ENCODE measurements at places on chromosomes 3 and 15.
A peak's percentile ranks its signal among the peaks of the same experiment; 100 is the strongest.

GRCh38 chr15:100032358-100033085, 299.3 kb upstream of the LYSMD4 start:
- no peak for DNase-seq

DNA sequence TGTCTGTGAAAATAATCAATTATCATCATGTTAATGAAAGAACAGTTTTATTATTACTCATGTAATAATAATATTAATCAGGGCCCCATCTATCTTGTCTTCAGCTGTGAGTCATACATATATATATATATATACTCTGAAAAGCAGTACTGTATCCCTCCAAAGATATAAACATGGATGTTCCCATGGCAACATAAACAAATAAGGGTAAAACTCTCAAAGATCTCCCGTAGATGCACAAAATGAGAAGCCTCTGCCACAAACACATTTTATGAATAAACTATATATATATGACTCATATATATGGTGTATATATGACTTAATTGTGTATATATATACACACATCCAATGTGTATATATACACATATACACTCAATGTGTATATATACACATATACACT, 163.8 kb upstream of the ARHGEF26 start:
- DNase-seq: no peak

GRCh38 chr15:41150279-41150678, 34.2 kb upstream of the INO80 start:
- DNase-seq: no peak

- DNase-seq: no peak
Observed at GRCh38 chr15:77824361-77825251, 191.9 kb upstream of the LINGO1 start.

DNA sequence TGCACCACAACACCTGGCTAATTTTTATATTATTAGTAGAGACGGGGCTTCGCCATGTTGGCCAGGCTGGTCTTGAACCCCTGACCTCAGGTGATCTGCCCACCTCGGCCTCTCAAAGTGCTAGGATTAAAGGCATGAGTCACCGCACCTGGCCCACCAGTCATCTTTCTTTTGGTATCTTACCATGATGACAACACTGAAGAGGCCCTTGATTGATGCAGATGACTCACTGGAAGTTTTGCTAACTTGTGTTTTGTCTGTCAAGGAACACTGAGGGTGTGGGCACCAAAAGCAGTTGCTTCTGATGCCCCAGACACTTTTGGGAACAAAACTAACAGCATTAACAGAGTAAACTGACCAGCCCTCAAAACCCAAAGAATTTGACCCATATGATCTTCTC, 88.3 kb downstream of the MYO5A start:
- no peak for DNase-seq

GRCh38 chr3:194866236-194866635, 180.6 kb downstream of the FAM43A start:
- no peak for DNase-seq

DNA sequence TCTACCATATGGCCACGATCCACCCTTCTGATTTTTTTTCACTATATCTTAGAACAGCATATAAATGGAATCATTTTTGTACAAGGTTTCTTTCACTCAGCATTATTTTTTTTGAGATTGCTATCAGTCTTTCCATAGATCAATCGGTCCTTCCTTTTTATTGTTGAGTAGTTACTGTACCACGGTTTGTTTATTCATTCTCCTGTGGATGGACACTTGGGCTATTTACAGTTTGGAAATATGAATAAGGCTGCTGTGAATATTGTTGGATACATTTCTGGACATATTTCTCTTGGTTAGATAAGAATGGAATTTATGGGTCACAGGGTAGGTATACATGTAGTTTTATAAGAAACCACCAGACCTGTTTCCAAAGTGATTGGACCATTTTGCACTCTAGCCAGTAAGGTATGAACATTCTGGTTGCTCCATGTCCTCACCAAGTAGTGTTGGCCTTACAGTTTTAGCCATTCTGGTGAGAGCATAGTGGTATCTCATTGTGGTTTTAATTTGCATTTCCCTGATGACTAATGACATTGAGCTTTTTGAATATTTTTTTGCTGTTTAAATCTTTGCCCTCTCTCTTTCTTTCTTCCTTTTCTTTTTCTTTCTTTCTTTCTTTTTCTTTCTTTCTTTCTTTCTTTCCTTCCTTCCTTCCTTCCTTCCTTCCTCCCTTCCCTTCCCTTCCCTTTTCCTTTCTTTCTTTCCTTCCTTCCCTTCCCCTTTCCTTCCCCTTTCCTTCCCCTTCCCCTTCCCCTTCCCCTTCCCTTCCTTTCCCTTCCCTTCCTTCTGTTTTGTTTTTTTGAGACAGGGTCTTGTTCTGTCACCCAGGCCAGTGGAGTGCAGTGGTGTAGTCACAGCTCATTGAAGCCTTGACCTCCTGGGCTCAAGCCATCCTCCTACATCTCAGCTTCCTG, 49.2 kb downstream of the LRRK1 start:
- no peak for DNase-seq

GRCh38 chr3:150898046-150898754, 7.0 kb downstream of the MINDY4B start:
- no peak for DNase-seq

- DNase-seq: no peak
Observed at GRCh38 chr3:114120211-114120610, 58.6 kb downstream of the DRD3 start.

DNA sequence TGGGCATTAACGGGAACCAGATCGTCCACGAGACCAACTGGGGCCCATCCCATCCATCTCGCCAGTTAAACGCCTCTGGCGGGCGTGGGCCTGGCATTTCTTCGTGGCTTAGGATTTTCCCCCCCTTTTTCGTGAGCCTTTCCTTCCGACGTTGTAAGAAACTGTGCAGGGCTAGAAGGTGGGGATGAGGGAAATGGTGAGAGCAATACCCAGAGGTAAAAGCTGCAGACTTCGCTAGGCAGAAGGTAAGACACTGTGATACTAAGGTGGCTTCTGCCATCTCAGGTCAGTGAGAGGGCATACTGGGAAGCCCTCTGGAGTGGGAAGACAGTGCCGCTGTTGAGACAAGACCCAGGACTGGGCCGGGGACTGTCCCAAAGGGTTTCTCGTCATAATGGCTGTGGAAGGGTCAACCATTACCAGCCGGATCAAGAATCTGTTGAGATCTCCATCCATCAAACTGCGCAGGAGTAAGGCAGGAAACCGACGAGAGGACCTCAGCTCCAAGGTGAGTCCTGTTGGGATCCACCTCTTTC, 666 bp downstream of the MAPKBP1 start:
- DNase-seq: no peak

DNA sequence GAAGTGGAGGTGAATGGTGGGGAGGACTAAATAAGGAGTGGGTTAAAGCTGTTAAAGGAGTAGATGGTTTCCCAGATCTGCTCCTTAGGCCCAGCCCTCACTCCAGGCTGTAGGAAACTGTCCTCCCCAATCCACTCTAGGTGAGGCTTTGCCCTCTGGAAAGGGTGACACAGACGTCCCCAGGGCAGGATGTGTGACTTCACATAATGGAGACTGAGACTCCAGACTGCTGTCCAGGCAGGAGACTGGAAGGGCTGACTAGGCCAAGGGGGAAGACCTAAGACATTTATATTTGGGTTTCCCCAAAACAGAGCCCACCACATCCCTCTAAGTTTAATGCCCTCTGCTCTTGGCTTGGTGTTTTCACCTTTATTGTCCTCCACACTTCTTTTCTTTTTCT, 488.5 kb downstream of the SHQ1 start:
- DNase-seq: no peak

DNA sequence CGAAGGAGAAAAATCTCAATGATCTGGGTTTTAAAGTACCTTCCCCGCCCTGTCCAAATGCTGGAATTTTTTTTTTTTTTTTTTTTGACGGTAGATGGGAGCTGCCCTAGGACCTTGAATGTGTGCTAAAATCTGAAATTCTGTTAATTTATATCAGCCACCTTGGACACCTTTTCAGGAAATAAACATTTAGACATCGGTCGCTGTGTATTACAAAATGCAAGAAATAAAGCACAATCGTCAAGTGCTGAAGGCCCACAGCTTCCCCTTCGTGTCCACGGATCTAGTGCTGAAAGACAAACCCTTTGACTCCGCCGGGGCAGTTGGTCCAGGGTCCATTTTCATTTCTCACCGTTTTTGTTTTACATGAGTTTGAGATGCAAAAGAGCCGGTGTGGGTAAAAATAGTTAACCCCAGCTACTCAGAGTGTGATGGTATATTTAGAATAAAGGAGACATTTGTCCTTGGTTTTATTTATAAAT, 90.2 kb upstream of the CHD2 start:
- peak; percentile 67 for DNase-seq

DNA sequence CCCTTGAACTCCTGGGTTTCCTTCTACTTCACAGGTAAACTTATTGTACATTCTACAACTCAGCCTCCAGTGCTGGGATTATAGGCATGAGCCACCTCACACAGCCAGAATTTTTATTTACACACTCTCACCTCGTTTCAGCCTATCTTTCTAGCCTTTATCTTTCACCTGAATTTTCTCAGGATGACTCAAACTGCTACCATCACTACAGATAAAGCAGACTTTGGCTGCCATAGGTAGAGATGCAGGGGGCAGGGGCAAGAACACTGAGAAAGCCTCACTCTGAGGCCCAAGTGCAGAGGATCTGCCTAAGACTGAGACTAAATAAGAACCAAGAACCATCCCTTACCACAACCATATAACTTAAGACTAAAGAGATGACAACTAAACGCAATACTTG, 59.0 kb downstream of the ETFA start:
- no peak for DNase-seq

DNA sequence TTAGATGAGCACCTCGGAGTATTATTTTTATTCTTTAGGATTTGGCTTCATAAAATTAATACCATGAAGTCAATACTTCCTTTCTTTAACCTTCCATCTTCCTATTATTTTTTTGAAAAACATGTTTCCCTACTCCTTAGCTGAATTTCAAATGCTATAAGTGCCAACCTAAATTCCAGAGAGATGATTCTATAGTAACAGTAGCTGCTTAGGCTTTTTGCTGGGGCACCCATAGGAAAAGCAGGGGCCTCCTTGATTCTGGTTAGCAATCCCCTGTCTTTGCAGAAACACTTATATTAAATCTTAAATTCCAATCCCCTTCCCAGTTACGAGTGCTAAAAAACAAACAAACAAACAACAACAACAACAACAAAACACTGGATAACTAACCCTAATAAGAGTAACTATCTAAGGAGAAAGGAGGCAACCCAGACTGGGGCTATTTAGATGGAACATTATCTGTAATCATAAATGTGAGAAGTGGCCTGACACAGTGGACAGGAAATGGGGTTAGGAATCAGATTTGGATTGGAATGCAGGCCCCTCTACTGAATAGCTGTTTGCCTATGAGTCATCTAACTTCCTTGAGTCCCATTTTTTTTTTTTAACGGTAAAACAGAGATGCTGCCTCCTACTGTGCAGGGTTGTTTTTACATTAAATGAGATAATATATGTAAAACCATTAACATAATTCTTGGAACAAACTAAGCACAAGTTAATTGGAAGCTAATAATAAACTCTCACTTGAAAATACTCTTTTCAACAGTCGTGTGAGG, 148.1 kb downstream of the WDR72 start:
- no peak for DNase-seq

DNA sequence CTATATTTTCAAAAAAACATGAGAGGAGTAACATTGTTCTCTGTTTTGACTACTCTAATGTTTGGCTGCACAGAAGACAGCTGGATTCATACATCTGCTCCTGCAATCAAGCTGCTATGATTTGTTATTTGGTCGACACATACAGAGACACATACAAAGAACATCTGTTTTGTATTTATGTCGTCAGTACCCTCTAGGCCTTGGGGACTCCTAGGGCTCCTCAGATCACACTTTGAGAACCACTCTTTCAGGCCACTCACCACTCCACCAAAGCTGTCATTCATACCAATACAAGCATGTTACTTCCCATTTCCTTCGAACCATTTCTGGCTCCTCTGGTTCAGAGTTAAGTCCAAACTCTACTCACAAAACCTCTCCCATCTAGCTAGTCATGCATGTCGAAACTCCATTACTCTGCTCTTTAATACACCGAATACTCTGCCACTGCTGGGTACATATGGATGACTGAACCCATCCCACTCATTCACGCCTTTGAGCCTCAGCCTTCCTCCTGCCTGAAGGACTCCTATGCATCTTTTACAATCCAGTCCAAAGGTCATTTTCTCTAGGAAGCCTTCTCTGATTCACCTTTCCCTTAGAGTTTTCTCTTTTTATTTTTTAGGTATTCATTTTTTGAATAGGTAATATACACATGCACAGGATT, 102.9 kb upstream of the ARHGEF3 start:
- DNase-seq: no peak

DNA sequence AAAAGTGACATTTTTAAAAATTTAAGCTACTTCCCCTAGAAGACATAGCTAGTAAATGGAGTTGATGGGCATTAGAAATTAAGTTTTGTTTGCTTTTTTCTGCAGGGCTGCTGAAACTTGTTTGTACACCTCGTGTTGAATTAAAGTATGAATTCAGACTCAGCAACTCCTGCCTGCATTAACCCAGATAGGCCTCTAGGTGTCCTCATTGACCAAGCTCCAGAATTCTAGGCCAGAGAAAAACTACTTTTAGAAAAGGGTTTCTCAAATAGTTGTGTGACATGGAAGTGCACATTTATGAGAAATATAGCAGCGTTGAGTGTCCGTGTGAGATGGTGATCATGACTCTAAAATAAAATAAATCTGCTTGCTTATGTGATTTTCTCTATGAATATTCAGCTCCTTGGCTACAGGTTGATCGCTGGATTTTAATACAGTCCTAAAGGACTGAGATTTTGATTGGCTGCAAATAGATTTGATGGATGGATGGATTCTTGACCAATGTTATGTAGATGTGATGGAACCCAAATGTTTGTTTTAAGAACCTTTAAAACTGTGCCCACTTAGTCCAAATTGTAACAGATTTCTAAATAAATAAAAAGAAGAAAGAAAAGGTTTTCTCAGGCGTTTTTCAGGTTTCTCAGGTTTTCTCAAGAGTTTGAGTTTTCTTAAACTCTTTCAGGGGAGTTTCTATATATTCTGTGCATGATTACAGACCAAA, 39.4 kb upstream of the LMOD3 start:
- peak; percentile 48 for DNase-seq

DNA sequence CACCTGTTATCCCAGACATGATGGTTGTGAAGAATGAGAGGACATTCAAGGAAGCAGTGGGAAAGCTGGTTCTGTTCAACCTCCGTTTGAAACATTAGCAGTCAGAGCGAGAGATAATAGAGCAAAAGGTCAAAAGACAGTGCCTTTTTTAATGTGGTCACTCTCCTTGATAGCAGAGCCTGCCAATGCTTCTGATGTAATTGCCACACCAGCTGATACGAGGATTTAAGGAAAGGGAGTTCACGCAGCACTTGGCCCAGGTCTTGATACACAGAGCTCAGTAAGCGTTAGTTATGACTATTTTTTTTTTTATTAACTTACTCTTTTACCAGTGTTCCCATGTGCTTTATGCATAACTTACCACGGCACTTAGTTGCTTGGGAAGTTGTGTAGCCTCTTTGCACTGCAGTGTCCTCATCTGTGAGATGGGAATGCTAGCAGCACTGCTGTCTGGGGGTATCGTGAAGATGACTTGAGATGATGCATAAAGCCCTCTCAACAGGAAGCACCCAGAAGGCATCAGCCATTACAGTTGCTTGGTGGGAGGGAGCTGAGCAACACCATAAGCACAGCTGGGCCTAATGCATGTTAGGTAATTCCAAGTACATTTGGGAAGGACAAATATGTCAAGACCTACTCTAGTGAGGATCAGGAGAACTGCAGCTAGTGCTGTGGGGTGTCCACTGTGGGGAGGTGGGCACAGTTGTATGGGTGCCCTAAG, 123.3 kb upstream of the RASGRP1 start:
- DNase-seq: no peak

GRCh38 chr3:197038679-197039462, 9.3 kb upstream of the MELTF start:
- DNase-seq: no peak

- DNase-seq: no peak
Observed at GRCh38 chr15:70503798-70504298, 259.5 kb downstream of the UACA start.

All from B cell (primary cell).